ENCODE measurements at places on chromosomes 13 and 19.

DNA sequence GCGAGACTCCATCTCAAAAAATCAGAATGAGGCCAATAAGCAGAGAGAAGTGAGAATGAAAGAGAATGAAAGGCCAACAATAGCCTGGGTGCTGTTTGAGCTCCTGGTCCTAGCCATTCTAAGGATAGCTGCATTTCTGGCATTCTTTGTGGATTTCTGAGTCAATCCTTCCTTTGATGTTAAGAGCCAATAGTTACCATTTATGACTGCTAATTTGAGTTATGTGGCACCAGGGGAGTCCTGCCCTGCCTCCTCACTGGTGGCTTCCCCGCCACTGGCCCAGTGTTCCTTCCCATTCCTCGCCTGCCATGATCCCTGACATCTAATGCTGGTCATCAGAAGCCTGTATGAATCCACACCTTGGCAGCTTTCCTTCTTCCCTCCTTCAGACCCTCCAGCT lies 991.2 kb downstream of the UQCRFS1 start:
- no peak for DNase-seq

GRCh38 chr13:50589139-50589538 lies 254.4 kb downstream of the DLEU7 start:
- DNase-seq, result peak; percentile 91

- peak; percentile 28 for DNase-seq
Observed at GRCh38 chr19:15404097-15404779, 14.6 kb downstream of the AKAP8L start.

- no peak for DNase-seq
Observed at GRCh38 chr19:42409477-42409876, 17.7 kb downstream of the LIPE start.

DNA sequence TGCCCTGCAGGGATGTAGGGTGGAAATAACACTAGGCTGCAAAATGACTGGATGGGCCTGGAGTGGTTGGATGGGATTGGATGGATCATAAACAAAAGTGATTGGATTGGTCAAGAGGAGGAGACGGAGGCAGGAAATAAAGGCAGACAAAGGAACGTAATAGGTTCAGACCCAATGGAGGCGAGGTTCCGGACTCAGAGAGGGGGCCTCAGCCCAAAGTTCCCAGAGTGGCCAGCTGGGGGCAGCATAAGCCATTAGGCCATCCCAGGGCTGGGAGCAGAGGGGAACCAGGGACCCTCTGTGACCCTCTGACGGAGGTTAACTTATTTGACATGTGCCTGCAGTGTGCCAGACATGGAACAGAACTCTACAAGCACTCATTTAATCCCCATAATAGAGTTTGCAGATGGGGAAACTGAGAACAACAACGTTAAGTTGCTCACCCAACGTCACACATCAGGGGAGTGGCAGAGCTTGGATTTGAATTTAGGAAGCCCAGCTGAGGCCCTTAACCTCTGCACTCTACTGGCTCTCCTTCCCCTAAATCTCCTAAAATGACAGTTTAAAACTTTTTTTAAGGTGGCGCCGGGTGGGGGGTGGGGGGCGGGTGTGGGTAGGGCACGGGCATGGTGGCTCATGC lies 15.3 kb upstream of the MAP1S start:
- peak; percentile 70 for DNase-seq

- DNase-seq, result no peak
Observed at GRCh38 chr19:17860993-17861360, 1.3 kb downstream of the RPL18A start.

DNA sequence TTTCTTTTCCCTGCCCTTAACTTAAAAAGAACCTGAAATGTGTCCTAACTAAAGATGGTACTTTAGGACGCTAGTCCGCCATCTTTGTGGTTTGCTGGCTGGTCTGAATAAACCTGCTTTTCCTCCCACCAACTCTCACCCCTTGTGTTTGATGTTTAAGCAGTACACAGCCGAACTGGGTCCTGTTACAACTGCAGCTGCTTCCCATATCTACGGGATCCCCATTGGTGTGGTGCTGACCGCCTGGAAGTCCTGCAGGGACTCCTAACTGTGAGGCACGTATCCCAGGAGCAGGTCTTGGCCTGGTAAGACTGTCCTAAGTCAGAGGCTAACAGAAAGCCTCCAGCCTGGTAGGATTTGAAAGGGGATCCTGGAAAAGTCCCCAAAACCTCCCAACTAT lies 40.9 kb upstream of the VSTM2B start:
- DNase-seq, result no peak

DNA sequence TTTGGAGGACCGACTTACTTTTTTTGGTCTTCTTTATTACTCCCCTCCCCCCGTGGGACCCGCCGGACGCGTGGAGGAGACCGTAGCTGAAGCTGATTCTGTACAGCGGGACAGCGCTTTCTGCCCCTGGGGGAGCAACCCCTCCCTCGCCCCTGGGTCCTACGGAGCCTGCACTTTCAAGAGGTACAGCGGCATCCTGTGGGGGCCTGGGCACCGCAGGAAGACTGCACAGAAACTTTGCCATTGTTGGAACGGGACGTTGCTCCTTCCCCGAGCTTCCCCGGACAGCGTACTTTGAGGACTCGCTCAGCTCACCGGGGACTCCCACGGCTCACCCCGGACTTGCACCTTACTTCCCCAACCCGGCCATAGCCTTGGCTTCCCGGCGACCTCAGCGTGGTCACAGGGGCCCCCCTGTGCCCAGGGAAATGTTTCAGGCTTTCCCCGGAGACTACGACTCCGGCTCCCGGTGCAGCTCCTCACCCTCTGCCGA lies 409 bp downstream of the FOSB start:
- DNase-seq, result peak; percentile 43

- DNase-seq, result no peak
Observed at GRCh38 chr19:15287496-15287895, 44.8 kb downstream of the BRD4 start.

- DNase-seq, result no peak
Observed at GRCh38 chr13:93614776-93615175, 388.2 kb downstream of the GPC6 start.

DNA sequence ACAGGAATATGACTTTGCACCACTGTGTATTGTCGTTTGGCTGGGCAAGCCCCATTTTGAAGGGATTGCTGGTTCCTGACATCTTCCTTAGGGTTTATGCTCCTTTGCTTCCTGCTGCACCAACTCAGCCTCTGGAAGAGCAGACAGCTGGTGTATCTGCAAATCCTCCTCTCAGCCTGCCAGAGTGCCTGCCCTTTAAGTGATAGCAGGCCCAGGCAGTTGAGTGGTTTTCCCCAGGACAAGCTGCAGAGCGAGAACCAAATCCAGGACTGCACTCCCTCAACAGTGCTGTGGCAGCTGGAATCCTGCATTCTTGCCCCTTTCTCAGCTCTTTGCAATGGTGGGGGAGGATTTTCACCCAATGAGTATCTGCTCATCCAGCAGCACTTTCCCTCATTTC lies 85.5 kb downstream of the ZNF429 start:
- DNase-seq, result no peak

DNA sequence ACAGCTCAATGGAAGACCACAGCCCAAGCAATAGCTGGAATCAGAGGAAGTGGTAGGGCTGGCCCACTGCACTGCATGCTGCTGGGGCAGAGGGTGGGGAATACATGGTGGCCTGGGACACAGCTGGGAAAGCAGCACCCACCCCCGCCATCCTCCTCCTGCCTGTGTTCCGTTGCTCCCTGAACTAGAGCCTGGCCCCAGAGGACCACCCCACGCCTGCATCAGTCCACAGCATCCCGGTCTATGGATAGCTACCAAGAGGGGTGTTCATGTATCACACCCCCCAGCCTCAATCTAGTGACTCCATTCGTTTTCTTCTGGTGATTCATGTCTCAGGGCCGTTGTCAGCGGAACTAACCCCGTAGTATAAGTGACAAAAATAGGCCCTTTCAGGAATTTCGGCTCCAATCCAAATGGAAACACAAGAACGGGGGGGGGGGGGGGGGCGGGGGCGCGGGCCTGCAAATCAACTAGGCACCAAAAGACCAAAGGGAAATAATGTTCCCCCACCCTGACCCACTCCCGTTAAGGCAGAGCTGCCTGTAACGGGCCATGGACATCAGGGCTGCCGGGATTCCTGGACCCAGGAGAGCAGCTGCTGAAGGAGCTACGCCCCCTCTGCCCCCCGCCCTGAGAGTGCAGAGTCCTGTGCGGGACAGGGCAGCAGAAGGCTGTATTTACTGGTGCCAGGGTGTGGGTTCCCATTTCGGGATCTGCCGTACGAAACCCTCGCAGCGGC lies 18.9 kb upstream of the EPHX3 start:
- peak; percentile 84 for DNase-seq

DNA sequence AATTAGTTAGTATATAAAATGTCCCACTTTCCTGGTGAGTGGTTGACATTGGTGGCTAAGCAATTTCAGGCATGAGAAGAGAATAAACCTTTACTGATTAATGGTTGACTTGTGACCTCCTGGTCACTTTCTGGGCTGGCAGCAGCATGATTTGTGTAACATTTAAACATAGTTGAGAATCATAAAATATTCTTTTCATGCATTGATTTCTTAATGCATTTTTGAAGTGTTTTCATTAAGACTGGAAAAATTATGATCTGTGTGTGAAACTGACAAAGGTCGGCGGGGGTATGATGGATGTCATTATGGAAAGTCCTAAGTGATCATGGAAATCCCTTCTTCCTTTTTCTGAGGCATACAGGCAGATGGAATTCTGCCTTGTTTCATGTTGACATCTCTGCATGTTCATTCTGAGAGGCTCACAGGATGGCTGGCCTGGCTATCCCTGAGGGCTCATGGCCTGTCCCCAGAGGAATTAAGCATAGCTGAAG lies 98.7 kb upstream of the RNF113B start:
- DNase-seq, result no peak

GRCh38 chr19:35251456-35251855 lies 2.7 kb downstream of the LSR start:
- DNase-seq, result no peak

- DNase-seq, result no peak
Observed at GRCh38 chr13:76826527-76826926, 59.7 kb downstream of the KCTD12 start.

- no peak for DNase-seq
Observed at GRCh38 chr13:75341028-75341427, 140.9 kb downstream of the TBC1D4 start.

DNA sequence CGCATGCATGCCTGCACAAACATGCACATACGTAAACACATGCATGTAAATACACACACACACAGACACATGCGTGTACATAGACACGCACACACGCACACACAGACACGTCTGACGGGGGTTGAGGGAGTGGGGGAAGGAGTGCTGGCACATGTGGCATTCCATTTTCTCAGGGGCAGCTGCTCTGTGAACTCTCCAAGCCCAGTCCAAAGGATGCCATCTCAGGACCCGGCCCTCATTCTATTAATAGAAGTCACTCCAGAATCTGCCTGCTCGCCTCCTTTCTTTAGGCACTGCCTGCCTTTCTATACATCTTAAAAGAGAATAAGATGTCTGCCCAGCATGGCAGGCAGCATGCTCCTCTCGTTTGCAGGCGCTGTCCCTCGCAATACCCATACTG lies 5.3 kb downstream of the ARHGEF7 start:
- no peak for DNase-seq

GRCh38 chr13:98180092-98180491 lies 3.0 kb upstream of the RNF113B start:
- DNase-seq, result no peak

- DNase-seq, result no peak
Observed at GRCh38 chr19:29551774-29552173, 26.0 kb downstream of the VSTM2B start.

- no peak for DNase-seq
Observed at GRCh38 chr13:28626266-28626665, 32.7 kb upstream of the POMP start.

- no peak for DNase-seq
Observed at GRCh38 chr13:112113851-112114250, 46.9 kb downstream of the SOX1 start.

DNA sequence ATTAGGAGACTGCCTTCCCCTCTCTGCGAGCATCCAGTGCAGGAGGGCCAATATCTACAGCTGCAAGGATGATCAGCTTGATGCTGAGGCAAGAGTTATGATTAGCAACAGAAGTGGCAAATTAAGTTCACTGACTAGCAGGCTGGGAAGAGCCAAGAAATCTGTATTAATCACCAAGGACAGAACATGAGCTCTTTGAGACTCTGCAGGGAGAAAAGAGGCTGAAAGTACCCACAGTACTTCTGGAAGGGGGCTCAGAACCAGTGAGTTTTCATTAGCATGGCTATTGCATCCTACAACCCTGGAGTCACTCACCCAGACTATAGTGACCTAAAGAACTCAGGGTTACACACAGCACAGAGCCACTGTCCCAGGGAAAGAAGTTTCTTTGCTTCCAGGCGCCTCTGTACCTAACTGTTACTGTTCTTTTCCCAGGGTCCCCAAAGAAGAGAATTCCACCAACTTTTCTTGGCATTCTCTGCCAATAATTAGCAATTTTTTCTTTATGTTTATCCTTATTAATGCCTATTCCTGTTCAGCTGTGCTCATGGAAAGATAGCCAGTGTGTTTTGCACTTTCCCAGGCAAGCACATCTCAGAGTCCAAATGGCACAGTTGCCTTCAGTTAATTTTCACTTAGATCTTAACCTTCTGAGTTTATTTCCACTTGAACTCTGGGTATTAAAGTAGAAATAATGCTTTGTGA lies 25.8 kb upstream of the MEDAG start:
- DNase-seq, result peak; percentile 48

- DNase-seq, result no peak
Observed at GRCh38 chr13:56457535-56458190, 683.1 kb upstream of the PRR20A start.

GRCh38 chr13:106507560-106508274 lies 27.7 kb downstream of the EFNB2 start:
- peak; percentile 89 for DNase-seq

DNA sequence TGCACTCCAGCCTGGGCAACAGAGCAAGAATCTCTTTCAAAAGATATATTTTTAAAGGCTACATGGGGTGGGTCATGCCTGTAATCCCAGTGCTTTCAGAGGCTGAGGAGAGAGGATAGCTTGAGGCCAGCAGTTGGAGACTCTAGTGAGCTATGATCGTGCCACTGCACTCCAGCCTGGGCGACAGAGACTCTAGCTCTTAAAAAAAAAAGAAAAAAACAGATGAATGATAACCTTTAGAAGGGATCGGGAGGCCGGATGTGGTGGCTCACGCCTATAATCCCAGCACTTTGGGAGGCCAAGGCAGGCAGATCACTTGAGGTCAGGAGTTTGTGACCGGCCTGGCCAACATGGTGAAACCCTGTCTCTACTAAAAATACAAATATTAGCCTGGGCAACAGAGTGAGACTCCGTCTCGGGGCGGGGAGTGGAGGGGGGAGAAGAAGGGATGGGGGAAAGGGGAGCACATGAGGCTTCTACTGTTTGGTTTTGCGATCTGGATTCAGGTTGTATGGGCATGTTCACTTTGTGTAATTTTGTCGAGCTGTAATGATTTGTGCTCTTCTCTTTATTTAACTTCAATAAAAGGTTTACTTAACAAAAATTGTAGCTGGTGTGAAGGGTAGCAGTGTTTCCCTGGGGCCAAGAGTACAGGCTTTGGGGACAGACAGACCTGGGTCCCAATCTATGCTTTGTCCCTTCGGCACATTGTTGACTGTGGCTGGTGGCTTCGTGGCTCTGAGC lies 1.1 kb upstream of the PSMC4 start:
- no peak for DNase-seq

GRCh38 chr19:8148410-8149260 lies 757 bp downstream of the FBN3 start:
- no peak for DNase-seq

GRCh38 chr19:10474962-10475451 lies 28.1 kb downstream of the KEAP1 start:
- DNase-seq, result no peak
